Activated CD8-positive, alpha-beta memory T cell treated with anti-CD3 and anti-CD28 coated beads for 1 hour (primary cell): ENCODE measurements at places on chromosomes 4 and X.

GRCh38 chrX:2628751-2629315 lies 62.3 kb upstream of the CD99 start:
- DNase-seq = no peak

DNA sequence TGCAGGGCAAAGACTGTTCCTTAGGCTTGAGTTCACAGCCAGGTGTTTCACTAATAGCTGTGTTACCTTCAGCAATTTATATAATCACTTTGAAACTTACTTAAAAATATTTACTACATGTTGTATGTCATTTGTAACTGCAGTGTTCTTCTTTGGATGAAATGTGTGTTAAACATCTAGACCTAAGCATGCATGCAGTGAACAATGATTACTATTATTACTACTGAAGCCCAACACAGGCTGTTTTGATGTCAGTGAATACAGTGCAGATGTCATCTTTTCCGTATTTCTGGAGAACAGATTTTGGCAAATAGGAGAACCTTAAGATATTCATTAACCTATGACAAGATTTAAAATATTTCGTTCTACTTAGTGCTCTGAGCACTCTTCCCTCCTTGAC lies 101.8 kb upstream of the ANK2 start:
- no peak for DNase-seq

DNA sequence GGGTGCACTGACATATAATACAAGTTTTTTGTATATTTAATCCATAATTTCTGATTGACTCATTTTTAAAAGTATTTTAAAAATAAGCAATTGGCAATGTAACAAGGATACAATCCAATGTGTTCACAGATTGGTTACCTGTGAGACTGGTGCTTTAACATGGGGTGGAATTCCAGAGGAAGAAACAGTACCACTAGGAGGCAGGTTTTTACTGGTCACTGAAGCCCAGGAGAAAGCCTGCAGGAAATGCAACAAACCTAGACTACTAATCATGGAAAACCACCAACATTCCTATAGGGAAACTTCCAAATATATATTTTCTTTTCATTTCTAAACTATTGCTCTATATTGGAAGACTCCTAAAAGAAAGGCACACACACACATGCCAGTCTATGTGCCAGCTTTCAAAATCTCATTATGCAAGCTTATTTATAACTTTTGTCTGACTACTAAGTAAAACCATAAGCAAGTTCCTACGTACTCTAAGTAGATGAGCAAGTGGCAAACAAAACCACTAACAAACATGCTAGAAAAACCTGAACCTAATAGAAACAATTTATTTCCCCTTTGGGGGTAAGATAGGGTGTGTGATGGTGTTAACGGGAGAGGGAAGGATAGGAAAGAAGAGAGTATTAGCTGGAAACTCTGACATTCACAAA lies 19.2 kb downstream of the G3BP2 start:
- DNase-seq = no peak

GRCh38 chr4:24519649-24520048 lies 64.7 kb downstream of the DHX15 start:
- no peak for DNase-seq

DNA sequence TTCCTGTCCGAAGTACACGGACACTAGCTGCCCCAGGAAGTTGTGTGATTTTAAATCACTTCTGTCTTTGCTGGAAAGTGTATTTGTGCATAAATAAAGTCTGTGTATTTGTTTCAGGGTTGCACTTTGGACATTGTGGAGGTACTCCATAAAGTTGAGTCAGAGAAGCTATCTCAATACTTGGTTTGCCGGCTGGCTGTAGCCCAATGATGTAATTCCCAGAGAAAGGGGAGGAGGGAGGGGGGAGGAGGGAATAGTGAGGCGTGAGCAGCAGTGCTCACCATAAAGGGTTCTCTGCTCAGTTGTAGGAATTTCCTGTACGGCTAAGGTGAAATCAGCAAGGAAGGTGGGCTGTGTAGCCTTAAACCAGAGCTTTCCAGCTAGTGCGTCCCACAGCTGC lies 7.5 kb downstream of the APEX2 start:
- DNase-seq = no peak

GRCh38 chr4:44493924-44494323 lies 45.3 kb upstream of the KCTD8 start:
- no peak for DNase-seq

GRCh38 chr4:65651031-65651430 lies 19.3 kb downstream of the EPHA5 start:
- DNase-seq = no peak

DNA sequence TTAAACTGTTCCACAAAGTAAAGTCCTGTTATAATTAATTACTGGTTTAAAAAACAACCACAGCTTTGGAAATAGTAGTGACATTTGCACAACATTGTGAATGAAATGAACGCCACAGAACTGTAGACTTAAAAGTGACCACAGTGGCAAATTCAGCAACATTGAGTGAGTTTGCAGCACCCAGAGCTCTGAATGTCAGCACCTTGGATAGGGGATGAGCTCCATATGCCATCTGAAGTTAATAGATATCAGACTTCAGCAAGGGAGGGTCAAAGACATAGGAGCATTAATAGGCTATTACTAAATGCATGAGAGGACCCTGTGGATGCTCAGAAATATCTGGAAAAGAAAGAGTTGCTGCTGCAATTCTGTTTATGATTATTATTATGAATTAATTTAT lies 55.3 kb upstream of the KCNIP4 start:
- DNase-seq = no peak

DNA sequence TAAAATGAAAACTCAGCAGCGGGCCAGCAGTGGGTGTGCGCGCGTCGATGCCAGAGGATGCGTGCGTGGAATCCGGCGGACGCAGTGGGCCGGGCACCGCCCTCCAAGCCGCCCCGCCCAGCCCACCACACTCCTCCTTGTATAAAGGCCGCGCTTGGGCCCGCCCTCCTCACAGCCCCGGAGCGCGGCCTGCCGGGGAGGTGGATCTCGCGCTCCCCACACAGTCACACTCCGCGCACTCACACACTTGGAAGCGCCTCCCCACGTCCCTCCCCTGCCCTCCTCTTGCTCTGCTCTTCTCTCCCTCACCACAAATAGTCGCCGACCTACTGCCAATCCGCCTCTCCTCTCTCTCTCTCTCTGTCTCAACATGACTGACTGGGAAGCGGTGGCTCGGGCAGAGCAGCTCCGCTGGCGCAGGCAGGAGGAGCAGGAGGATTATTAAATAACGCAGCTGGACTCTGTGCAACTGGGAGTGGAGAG lies at the start of gene CCSER1:
Gene CCSER1, plus strand, starts transcription at position 172 of the 483 bp plus-strand sequence.
- peak; percentile 5 for DNase-seq

- DNase-seq = no peak
Observed at GRCh38 chr4:13365195-13365594, 118.9 kb downstream of the RAB28 start.

- DNase-seq = no peak
Observed at GRCh38 chr4:57342411-57342810, 232.2 kb upstream of the IGFBP7 start.

GRCh38 chr4:90689739-90690138 lies 562.5 kb downstream of the CCSER1 start:
- DNase-seq = no peak

DNA sequence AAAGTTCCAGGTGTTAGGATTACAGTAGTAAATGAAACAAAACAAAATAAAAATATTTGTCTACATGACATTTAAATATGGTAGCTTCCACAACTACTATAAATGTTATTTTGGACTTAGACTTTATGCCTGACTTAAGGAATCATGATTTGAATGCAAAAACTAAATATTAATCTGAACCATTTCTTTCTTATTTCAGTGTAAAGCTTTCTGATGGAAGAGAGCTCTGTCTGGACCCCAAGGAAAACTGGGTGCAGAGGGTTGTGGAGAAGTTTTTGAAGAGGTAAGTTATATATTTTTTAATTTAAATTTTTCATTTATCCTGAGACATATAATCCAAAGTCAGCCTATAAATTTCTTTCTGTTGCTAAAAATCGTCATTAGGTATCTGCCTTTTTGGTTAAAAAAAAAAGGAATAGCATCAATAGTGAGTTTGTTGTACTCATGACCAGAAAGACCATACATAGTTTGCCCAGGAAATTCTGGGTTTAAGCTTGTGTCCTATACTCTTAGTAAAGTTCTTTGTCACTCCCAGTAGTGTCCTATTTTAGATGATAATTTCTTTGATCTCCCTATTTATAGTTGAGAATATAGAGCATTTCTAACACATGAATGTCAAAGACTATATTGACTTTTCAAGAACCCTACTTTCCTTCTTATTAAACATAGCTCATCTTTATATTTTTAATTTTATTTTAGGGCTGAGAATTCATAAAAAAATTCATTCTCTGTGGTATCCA lies 1.6 kb downstream of the CXCL8 start:
- no peak for DNase-seq

- DNase-seq = no peak
Observed at GRCh38 chrX:42149281-42149680, 225.9 kb upstream of the CASK start.

DNA sequence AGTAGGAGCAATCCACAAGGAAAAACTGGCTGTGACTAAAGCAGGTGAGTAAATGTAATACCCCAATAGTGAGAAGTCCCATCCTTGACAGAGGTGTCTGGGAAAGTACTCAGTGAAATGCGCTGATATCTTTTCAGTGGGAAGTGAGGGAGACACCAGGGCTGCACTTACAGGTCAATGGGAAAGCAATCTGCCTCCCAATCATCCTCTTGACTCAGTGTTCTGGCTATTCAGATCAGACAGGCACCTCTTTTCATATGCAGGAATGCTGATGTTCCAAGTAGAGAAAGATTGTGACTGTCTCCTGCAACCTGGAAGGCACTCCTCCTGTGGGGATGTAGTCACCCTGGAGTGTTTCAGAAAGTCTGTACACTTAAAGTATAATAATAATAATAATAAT lies 39.9 kb upstream of the SPIN2A start:
- DNase-seq = no peak

GRCh38 chr4:158676076-158676475 lies 4.0 kb downstream of the ETFDH start:
- DNase-seq = no peak

GRCh38 chr4:81494031-81494431 lies 22.3 kb upstream of the RASGEF1B start:
- DNase-seq = no peak

GRCh38 chr4:150781191-150781590 lies 199.2 kb downstream of the MAB21L2 start:
- no peak for DNase-seq

- DNase-seq = no peak
Observed at GRCh38 chrX:42732506-42732905, 45.5 kb downstream of the PPP1R2C start.

DNA sequence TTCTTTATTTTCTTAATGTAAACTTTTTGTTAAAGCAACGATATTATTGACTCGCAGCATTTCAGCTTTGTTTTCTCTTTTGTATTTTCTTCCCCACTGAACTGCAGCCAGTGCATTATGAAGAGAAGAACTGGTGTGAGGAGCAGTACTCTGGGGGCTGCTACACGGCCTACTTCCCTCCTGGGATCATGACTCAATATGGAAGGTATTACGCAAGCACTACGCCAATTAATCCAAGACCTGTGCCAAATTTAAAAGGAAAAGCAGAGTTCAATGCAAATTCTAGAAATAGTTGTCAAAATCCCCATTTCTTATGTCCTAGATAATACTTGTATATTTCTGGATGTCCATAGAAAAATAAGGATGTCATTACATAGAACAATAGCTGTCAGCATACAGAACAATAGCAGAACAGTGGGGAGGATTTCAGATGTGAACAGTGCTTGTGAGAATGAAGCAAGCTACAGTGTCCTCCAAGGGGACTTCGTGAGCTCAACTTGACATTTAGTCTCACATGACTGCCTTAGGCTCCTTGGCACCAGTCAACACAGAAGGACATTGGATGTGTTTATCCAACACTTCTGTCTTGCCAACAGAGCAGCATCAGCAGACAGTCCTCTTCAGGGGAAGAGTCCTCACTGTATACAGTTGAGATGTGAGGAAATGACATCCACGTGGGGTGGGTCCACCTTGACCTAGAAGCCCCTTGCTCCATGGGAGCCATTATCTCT lies 85.9 kb downstream of the MAOA start:
- no peak for DNase-seq

GRCh38 chr4:14125375-14126129 lies 498.0 kb upstream of the BOD1L1 start:
- DNase-seq = no peak
